ENCODE measurements at places on chromosomes 5 and 9.

GRCh38 chr9:78437296-78437695, 140.4 kb downstream of the PSAT1 start:
- DNase-seq = no peak

DNA sequence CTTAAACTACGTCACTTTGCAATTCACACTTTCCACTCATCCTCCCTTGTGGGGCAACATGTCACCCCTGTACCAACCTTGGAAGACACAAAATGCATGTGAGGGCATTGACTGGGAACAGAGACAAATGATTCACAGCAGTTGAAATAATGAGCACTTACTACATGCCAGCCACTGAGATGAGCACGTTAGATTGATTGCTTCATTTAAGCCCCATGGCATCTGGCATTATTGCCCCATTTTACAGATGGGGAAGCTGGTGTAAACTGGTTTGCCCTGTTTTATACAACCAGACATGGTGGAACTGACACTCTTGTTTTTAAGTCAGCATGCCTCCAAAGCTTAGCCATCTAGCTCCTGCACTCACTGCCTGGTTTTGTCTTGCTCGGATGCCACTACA, 204.7 kb downstream of the PAPPA start:
- no peak for DNase-seq

DNA sequence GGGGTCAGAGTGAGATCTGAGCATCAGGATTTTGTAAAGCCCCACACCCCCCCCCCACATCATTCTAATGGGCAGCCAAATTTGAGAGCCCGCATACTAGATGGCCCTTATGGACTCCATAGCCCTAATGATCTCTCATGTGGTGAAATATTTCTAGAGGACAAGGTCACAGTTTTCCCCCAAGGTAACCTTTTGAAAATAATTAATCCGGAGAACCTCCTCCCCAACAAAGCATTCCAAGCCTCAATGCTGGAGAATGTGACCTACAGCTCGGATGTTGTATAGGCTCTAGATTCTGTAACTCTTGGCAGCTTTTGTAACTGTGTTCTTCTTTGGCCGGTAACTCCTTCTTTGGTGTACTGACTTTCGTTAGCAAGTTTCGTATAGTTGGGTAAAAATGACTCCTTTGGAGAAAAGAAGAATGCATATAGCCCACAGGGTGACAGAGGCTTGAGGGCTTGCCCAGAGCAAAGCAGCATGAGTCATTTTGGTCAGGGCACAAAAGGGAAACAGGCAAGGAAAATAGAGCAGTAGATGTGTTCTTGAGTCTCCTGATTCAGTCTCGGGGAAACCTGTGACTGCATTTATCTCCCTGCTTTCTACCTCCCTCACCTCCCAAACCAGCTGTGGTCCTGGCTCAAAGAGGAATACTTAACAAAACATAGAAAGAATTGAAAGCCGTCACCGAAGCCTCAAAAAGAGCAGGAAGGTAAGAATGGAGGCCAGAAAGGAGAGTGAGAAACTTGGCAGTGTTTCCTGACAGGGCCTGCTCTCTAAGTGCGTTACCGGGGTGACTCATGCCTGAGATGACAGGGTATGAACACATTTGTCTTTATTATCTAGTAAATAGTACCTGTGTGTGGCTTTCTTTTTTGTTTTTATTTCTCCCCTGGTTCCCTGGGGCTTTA, 6.6 kb upstream of the XPA start:
- peak; percentile 12 for DNase-seq

DNA sequence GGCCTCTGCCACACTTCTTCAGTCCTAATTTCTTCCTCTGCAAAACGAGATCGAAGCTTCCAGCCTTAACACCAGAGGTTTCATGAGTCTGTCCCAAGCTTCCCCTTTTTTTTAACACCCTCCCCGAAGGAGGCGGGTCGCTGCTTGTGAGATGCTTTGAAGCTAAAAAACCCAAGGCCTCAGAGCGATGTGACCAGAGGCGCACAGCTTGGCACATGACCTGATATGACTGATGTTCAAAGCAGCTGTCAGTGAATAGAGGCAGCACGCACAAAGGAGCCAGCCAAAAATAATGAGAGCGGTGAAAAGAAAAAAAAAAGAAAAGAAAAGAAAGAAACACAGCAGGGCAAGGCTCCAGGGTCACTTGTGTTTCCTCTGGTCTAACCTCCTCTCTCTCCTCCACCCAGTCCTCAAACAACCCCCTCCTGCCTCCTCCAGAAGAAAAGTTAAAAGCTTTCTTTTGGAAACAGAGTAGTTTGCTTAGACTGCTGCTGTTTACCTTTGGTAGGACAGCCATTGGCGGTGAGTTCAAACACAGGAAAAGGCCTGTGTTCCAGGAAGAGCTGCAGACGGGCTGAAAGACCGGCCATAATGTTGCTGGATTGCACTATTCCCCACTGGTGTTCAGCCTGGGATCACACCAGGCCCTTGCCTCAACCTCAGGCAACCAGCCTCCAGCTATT, 10.9 kb upstream of the ZNF366 start:
- DNase-seq = no peak

Measured in NCI-H774 (cell line).